Uterine smooth muscle cell (primary cell): ENCODE measurements at places on chromosomes 6 and 20. TPM values are rescaled to one million over a fixed set of nuclear protein-coding genes. Genes with fewer than 3 reads are reported as not detected.

The LCA5 gene
- total RNA-seq: 4.2 and 6.7 TPM in 2 replicates

The SNAP25 gene
- 0.25 and 0.44 TPM in 2 replicates for total RNA-seq

The DNAH8 gene
- under 0.01 and 0.12 TPM in 2 replicates for total RNA-seq

The ELOVL2 gene
- 0.11 TPM in 1 of 2 replicates, not detected in the other for total RNA-seq

The TOX2 gene
- total RNA-seq: 1.6 and 1.9 TPM in 2 replicates

The ATAT1 gene
- 3.4 and 5.1 TPM in 2 replicates for total RNA-seq

The CDKN1A gene
- total RNA-seq: 113 and 404 TPM in 2 replicates

The SLC22A23 gene
- 8.9 and 18.1 TPM in 2 replicates for total RNA-seq

The TBXT gene
- not detected in 2 replicates for total RNA-seq

The AURKA gene
- total RNA-seq: 27.5 and 109 TPM in 2 replicates

The POM121L2 gene
- total RNA-seq: not detected in 2 replicates

The CD24 gene
- total RNA-seq: 0.66 and 1.2 TPM in 2 replicates

The IMPG1 gene
- 0.37 TPM in 1 of 2 replicates, not detected in the other for total RNA-seq

The NCOA7 gene
- total RNA-seq: 46.1 and 84.0 TPM in 2 replicates

The TP53TG5 gene
- not detected in 2 replicates for total RNA-seq

The GGT7 gene
- 8.5 and 18.2 TPM in 2 replicates for total RNA-seq

The RIN2 gene
- total RNA-seq: 54.7 and 58.7 TPM in 2 replicates

The FUT9 gene
- under 0.01 TPM in 1 of 2 replicates, not detected in the other for total RNA-seq

The GPR63 gene
- total RNA-seq: 0.44 and 0.50 TPM in 2 replicates

The HFE gene
- 14.7 and 21.1 TPM in 2 replicates for total RNA-seq

The PPP1R16B gene
- total RNA-seq: 0.12 and 5.3 TPM in 2 replicates

The PANK2 gene
- 59.2 and 68.6 TPM in 2 replicates for total RNA-seq

The C6orf15 gene
- not detected in 2 replicates for total RNA-seq

The EYS gene
- 0.11 TPM in 1 of 2 replicates, not detected in the other for total RNA-seq

The SRSF12 gene
- total RNA-seq: 0.11 and 0.12 TPM in 2 replicates

The BCAS1 gene
- total RNA-seq: under 0.01 and 0.11 TPM in 2 replicates

The PRICKLE4 gene
- 0.66 TPM in 1 of 2 replicates, not detected in the other for total RNA-seq

The EPPIN gene
- not detected in 2 replicates for total RNA-seq

The IL17F gene
- not detected in 2 replicates for total RNA-seq

The EPHA7 gene
- total RNA-seq: 0.50 and 1.00 TPM in 2 replicates

The ADAM33 gene
- total RNA-seq: 57.5 and 87.5 TPM in 2 replicates

The UBE2C gene
- total RNA-seq: 17.6 and 46.8 TPM in 2 replicates

The PTCRA gene
- not detected in 2 replicates for total RNA-seq

The CDH4 gene
- 5.1 and 8.5 TPM in 2 replicates for total RNA-seq

The SLC17A9 gene
- total RNA-seq: 16.0 and 16.6 TPM in 2 replicates

The HTR1B gene
- not detected in 2 replicates for total RNA-seq

The CLPSL1 gene
- not detected in 2 replicates for total RNA-seq

The TNFAIP3 gene
- 6.7 and 9.4 TPM in 2 replicates for total RNA-seq
